ENCODE measurements at places on chromosomes 12 and 14.
A peak's percentile ranks its signal among the peaks of the same experiment; 100 is the strongest.

DNA sequence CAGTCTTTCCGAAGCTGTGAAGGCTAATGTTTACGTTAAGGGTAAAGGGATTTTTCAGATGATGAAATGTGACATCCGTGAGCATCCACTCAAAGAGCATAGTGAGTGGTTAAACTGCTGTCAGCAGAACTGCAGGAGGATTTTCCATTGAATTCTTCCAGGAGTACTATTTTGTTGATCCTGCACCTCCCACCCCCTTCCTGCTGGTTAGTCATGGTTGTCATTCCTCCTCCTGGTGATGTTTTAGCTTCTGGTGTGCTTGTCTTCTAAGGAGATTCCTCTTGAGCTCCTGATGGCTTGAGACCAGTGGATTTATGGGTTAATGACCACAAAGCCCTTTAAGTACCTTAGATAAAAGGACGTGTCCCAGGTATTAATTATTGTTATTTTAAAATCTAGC is 2.4 kb upstream of the GPRC5D start:
- DNase-seq, result peak; percentile 26

DNA sequence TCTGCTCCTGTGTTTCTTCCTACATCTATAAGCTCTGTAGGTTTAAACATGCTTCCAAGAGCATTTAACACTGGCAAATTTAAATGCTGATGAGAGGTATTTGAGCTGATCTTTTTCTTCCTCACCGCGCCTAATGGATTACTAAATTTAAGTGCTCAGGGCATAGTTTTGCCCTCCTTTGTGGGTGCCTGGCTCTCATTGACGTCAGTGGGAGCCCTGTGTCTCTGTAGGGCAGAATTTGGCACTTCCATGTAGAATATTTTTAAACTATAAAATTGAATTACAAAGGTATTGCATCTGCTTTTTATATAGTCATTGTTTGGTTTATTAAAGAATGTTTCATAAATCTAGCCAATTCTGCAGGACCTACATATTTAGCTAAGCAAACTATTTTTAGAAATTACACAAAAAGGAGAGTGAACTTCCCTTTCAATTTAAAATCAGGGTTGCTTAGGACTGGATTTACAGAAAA is 444.8 kb downstream of the AEBP2 start:
- DNase-seq, result peak; percentile 47

DNA sequence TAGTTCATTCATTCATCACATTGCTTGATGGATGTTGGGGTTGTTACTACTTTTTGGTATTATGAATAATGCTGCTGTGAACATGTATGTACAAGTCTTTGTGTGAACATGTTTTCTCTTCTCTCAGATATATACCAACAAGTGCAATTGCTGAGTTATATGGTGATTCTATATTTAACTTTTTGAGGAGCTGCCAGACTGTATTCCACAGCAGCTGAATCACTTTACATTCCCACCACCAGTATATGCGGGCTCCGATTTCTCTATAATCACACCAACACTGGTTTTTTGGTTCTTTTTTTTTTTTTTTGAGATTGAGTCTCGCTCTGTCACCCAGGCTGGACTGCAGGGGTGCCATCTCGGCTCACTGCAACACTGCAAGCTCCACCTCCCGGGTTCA is 22.2 kb upstream of the PLEKHG6 start:
- DNase-seq, result peak; percentile 85

- DNase-seq, result peak; percentile 52
Measured at GRCh38 chr14:59268011-59268410, 79.5 kb downstream of the DAAM1 start.

GRCh38 chr12:83172866-83173649 is 486.4 kb downstream of the TMTC2 start:
- no peak for DNase-seq

DNA sequence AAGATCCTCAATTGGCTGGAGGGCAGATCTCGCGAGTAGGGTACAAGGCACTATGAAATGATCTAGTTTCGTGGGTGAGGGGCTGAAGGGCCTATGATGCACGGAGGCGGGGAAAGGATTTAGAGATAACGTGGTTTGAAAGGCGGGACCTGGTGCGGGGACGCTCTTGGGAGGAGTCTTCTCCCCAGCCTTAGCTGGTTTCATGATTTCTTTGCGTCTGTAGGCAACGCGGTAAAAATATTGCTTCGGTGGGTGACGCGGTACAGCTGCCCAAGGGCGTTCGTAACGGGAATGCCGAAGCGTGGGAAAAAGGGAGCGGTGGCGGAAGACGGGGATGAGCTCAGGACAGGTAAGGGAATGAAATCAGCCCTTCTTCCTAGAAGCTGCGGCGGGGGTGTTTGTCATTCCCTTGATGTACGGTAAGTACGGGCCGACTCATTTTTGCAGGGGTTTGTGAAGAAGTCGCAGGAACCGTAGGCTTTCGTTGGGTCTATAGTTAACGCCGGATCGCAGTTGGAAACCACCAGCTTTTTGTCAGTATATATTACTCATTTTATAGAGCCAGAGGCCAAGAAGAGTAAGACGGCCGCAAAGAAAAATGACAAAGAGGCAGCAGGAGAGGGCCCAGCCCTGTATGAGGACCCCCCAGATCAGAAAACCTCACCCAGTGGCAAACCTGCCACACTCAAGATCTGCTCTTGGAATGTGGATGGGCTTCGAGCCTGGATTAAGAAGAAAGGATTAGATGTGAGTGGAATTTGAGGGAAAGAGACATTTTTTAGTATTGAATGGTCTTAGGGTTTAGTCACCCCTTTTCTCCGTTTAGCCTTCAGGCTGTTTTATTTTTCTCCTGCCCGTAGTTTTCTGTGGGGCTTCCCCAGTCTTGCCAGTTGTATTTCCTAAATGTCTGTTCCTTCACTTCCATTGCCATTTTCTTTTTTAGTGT is 602 bp downstream of the APEX1 start:
- DNase-seq, result peak; percentile 15

- no peak for DNase-seq
Measured at GRCh38 chr12:95408201-95408600, 65.8 kb upstream of the METAP2 start.

DNA sequence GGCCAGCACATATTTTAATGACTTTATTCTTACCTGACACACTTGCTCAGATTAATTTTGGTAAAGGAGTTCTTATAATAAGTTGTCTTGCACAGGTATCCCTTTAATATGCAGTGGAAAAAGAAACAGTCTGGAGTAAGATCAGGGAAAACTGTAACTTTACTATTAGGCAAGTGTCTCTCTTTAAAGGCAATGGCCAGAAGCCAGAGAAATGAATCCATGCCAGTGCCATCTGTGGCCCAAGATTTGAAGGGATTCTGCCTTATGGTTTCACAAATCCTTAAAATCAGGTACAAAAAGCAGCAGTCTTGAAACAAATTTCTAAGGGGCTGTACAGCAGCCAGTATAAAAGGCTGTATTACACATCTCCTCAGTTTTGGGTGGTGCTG is 22.4 kb downstream of the NFYB start:
- DNase-seq, result no peak

- DNase-seq, result no peak
Measured at GRCh38 chr12:95593266-95593871, 42.1 kb upstream of the USP44 start.

DNA sequence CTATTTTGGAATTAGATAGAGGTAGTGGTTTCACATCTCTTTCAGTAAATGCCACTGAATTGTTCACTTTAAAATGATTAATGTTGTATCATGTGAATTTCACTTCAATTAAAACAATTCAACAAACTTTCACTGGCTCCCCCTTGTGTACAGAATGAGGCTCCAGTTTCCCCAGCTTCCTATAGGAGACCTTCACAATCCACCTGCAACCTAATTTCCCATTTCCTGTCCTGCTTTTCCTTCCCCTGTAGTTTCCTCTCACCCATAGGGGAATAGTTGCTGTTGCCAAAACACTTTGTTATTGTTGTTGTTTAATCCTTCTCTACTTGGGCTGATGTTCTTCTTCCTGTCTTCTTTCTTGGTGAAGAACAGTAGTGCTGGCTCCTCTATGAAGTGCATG is 59.8 kb downstream of the NPAS3 start:
- DNase-seq, result peak; percentile 14

GRCh38 chr12:121968876-121969275 is 50.5 kb downstream of the CFAP251 start:
- DNase-seq, result no peak

GRCh38 chr12:124655698-124656516 is 88.5 kb upstream of the NCOR2 start:
- peak; percentile 98 for DNase-seq

- DNase-seq, result no peak
Measured at GRCh38 chr12:132411457-132411856, 78.5 kb upstream of the FBRSL1 start.

- no peak for DNase-seq
Measured at GRCh38 chr14:102548616-102549240, 39.2 kb upstream of the ANKRD9 start.

DNA sequence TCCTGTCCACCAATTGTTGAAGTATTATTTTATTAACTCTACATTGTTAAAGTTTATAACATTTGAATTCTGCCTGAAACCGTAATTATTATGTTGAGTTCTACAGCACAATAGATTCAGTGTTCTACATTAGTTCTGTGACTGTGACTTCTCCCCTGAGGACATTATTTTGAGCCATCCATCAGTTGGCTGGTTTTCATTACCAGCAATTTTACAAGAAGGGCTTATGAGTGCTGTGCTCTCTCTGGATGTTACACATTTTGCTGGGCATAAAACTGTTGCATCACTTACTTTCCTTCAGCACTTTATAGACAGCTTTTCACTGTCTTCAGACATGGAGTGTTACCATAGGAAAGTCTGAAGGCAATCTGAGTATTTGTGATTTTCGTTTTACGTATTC is 118.2 kb upstream of the KITLG start:
- DNase-seq, result no peak

DNA sequence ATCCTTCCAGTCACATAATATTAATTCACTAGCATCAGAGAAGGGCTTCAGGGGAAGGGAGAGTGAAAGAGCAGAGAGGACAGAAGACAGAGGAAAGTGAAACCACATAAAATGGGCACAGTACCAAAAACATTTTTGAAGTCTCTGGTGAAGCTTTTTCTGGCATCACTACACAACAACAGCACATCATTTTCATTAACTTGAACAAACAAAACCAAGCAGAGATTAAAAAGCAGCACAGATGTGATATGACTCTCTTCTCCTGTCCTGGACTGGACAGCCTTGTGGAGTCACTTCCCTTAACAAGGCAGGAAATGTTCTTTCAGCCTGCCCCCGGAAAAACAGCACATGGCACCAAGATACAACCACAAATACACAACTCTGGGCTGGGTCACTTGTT is 112.0 kb downstream of the TSPAN8 start:
- peak; percentile 76 for DNase-seq

- DNase-seq, result peak; percentile 29
Measured at GRCh38 chr12:70427611-70428010, 61.5 kb downstream of the KCNMB4 start.

- DNase-seq, result peak; percentile 11
Measured at GRCh38 chr12:30989754-30990153, 63.2 kb downstream of the TSPAN11 start.

DNA sequence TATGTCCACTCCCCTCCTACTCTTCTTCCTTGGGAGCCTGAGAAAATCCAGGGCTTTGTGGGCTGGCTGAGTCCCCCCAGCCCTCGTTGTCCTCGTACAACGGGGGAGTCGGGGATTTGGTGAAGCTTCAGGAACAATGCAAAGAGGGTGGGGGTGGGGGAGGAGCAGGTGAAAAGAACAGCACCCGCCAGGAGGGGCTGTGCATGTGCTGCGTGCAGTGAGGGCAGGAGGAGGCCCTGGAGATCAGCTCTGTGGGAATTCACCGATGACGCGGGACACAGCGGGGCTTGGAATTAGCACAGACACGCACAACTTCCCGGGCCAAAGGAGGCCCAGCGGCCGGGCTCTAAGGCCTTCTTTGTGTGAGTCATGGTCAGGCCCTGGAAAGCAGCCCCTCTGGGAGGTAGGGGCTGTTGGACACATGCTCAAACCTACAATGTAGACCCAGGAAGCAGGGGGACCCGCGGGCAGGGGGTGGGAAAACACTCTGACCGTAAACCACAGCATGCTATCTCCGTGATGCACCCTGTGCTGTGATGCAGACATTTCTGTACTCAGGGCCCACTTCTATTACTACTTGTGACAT is 32.8 kb downstream of the RBM19 start:
- DNase-seq, result peak; percentile 73

- DNase-seq, result no peak
Measured at GRCh38 chr12:51809193-51809592, 39.3 kb downstream of the FIGNL2 start.

DNA sequence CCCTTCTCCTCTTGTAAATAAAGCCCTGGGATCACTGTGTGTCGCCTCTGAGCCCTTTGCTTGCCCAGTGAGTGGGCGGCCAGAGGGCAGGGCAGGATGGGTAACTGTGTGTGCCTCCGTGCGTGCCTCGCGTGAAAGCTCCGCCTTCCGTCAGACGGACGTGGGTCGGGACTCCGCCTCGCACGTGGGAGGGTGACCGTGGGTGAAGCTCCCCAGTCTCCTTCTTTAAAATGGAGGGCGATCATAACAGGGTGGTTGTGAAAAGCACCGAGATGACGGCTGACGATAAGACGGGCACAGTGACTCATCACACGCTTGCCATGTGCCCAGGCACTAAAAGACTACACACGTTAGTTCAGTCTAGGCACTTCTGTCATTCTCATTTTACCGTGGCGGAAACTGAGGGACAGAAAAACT is 9.2 kb downstream of the PHB2 start:
- DNase-seq, result no peak

Data from fibroblast of skin of right quadriceps (primary cell).